Activated T-helper 1 cell treated with Interleukin-2 at 50 U/mL for 16 hours (primary cell): ENCODE measurements at places on chromosomes 3 and 15.

- no peak for DNase-seq
Measured at GRCh38 chr3:37701734-37702433, 159.8 kb upstream of the CTDSPL start.

DNA sequence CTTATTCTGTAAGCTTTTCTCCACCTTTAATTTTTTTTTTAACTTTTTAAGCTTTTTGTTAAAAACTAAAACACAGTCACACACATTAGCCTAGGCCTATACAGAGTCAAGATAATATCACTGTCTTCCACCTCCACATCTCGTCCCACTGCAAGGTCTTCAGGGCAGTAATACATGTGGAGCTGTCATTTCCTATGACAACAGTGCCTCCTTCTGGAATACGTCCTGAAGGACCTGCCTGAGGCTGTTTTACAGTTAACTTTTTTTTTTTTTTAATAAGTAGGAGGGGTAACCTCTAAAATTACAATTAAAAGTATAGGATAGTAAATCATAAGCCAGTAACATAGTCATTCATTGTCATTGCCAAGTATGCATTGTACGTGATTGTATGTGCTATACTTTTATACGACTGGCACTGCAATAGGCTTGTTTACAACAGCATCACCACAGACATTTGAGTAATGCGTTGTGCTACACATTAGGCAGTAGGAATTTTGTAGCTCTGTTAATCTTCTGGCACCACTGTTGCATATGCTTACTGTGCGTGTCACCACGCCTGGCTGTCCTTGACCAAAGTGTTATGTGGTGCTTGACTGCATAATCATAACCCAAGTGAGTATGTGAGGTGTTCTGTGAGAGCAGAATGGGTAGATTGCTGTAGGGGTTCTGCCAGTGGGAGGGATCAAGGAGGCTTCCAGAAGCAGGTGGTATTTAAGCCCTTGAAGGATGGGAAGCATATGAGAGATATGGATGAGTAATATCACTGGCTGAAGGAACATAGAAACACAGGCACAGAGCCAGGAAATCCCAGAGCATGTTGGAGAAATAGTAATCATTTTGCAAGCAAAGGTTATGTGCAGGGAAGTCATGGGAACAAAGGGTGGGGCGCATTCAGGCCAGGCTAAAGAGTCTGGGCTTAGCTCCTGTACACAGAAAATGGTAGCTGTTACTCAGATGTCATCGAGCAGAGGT is 18.3 kb downstream of the FBXO22 start:
- no peak for DNase-seq

DNA sequence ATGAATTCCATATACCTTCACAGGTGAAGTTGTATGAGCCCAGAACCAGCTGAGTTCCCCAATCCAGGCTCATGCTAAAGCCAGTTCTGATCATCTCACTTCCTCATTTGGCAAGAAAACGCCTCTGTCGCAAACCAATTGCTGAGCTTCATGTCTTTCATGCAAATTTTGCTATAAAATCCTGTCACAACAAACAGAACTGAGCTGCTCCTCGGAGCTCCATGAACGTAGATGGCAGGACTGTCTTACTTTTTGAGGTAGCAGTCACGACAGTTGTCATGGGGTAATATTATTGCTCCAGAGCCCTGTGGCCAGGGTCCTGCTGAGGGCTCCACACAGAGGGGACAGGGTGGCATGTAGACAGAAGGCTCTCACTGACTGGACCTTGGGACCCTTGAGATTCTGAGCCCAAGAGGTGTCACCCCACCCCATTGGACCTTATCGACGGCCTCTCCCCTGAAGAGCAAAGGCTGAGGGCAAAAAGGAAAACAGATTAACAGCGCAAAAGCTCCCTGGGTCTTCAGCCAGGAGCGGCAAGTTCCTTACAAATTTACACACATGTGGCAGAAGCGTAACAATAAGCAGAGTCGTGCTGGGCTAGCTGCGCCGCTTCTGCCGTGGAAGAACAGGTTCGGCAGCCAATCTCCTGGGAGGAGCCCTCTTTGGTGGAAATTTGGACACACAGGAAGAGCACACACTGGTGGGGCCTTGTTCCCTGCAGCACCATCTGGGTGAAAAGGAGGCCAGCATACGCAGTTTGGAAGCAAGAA is 249.2 kb downstream of the OPA1 start:
- no peak for DNase-seq

- no peak for DNase-seq
Measured at GRCh38 chr3:184380185-184380626, 352 bp downstream of the CHRD start.

DNA sequence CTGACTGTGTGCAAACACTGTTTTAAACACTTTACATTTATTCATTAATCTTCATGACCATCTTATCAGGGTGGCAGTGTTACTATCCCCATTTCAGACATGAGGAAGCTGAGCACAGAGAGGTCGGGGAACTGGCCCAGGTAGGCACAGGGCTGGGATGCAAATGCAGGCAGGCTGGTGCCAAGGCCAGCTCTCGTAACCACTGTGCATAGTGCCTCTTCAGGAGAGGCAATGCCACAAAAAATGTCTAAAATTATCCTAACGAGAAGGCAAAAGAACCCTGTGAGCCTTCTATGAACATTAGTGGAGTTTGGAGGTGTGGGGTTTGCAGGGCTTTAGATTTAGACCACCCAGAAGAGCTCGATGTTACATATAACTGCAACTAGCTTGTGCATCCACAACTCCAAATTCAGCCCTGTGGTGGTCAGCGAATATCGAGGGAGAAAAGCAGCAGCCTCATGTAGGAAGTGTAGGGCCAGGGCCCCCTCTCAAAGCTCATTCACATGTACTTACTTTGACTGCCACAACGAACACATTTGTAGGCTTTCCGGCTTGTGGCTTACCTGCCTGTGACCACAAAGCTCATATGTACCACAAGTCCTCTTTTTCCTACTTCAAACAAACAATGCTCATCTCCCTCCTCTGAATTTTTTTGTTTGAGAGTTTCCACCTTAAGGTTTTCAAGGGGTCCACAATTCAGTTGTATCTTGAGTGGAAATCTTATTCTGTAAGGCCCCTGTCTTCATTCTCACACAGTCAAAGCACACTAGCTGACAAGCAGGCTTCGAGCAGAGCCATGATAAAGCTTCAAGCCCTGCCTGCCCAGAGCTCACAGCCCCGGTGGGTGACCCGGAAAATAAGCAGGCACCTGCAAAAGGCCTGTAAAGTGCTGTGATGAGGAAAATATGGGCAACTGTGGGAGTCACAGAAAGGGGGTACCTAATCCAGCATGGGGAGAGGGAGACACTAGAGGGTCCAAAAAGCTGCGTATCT is 722.9 kb upstream of the CFAP20DC start:
- peak; percentile 17 for DNase-seq

DNA sequence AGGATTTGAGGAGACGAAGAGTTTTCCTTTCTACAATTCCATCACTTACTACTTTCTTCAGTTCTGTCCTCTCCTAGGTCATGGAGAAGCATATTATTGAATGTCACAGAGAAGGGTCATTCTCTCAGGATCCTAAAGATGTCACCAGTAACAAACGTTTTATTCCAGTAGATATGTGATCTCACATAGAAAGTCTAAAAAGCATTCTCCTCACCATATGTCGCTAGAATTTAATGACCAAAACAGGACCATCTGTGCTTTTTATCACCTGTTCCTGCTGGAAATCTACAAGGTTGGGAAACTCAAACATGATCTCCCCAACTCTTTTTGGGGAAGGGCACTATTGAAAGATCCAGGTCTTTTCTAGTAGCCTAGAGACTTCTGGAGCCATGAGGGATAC is 24.0 kb upstream of the FRMD5 start:
- no peak for DNase-seq

DNA sequence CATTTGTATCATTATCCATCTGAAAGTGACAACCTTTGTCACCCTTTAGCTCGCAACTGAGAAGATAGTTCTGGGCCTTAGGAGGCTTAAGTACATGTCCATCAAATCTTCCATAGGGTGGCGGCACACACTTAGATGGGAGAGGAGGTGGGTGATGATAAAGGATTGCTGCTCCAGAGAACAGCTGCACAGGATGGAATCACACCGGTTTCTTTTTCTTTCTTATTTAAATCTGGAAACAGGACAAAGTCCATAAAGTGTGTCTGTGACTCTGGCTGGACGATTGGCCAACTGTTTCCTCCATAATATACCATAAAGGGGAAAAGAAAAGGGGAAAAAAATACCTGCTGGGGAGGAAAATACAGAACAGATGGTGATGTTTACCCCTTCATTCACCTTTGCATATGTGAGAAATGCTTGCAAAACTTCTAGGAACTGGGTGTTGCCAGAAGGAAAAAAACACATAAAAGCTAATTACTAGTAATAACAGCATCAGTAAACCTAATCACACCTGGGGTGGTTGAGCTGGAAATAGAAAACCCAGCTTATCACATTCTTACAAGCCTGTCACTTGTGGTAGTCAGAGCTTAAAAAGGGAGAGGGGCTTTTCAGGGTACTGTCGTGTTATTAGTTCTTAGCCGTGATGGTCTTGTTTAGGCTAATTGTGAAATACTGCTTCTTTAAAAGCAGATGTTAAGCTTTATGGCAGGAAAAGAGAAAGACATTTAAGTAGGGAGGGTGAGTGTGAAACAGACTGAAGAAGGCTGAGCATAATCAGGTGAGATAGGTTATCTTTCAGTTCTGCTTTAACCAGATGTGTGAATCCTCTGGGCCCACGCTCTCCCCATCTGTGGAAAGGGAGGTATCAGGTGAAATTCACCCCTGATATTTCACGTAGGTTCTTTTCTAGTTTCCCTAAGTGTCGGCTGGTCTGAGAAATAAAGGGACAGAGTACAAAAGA is 16.7 kb downstream of the C2CD4A start:
- no peak for DNase-seq

GRCh38 chr3:41848753-41849574 is 112.9 kb downstream of the ULK4 start:
- no peak for DNase-seq

GRCh38 chr3:123695731-123696640 is 111.1 kb upstream of the HACD2 start:
- no peak for DNase-seq
